ENCODE measurements at places on chromosomes 3 and 15.

- DNase-seq: no peak
Observed at GRCh38 chr3:45957586-45957985, 14.3 kb downstream of the CXCR6 start.

DNA sequence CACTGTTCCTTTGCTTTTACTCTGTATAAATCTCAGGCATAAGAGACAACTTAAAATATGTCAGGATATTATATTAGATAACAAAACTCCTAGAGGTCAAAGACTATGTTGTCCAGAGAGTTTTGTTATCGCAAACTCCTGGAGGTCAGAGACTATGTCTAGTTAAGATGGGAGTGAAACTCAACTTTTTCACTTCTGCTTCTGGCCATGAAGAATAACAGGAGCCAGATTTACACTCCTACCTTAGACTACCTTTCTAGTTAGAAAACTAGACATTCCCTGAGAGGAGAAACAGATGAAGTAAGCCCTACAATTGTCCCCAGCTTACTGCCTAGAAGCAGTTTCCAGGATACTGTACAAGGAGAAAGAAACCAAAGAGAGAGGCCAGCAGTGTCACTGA is 255.4 kb upstream of the UBE2E1 start:
- DNase-seq: no peak

GRCh38 chr3:56854856-56855611 is 53.3 kb upstream of the ARHGEF3 start:
- no peak for DNase-seq

GRCh38 chr15:78168608-78169007 is 19.4 kb downstream of the IDH3A start:
- no peak for DNase-seq

DNA sequence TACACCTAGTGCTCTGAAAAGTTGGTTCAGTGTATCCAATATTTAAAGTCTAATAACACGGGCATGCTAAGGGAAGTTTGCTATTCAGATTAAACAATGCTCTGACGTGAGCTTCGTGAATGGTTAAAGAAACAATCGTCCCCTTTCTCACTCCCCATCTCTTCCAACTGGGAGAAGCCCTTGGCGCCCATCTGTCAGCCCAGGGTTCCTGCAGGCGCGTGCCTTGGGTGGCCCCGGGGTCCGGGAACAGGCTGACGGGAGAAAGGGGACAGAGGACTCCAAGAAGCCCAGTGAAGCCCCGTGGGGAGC is 413 bp downstream of the SEC22C start:
- DNase-seq: no peak

- DNase-seq: peak; percentile 79
Observed at GRCh38 chr3:163490119-163490518, 1588.2 kb downstream of the SI start.

DNA sequence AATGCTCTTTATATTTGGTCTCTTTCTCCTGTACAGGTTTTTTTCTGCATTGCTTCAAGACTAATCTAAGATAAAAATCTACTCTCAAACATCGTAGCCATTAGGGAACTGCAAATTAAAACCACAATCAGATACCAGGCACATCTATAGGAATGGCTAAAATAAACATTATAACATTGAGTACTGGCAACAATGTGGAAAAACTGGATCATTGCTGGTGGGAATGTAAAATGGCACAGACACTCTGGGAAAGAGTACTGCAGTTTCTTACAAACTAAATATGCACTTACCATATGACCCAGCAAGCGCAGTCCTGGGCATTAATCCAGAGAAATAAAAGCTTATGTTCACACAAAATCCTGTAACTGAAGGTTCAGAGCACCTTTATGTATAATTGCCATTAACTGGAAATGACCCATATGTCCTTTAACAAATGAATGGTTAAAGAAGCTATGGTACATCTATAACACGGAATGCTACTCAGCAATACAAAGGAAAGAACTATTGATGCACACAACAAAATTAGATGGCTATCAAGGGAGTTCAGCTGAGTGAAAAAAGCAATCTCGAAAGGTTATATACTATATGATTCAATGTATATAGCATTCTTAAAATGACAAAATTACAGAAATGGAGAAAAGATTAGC is 6.3 kb downstream of the ABCC5 start:
- no peak for DNase-seq

DNA sequence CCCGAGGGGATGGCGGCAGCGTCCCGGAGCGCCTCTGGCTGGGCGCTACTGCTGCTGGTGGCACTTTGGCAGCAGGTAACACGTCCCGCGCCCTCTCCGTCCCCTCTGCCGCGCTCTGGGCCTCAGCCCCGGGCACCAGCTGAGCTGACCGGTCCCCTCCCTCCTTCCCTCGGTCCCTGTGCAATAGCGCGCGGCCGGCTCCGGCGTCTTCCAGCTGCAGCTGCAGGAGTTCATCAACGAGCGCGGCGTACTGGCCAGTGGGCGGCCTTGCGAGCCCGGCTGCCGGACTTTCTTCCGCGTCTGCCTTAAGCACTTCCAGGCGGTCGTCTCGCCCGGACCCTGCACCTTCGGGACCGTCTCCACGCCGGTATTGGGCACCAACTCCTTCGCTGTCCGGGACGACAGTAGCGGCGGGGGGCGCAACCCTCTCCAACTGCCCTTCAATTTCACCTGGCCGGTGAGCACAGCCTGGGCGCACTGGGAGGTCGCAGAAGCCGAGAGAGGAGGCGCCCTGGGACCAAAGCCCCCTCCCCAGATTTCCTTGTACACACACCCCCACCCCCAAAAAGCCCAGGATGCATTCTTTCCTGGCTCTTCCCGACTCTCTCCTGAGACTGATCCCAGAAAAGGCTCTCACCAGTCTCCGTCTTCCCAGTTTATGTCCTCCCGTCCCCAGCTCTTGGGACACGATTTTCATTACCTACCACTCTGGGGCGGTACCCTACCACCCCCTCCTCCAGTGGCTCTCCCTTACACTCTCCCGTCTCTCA is 705 bp downstream of the DLL4 start:
- DNase-seq: no peak

DNA sequence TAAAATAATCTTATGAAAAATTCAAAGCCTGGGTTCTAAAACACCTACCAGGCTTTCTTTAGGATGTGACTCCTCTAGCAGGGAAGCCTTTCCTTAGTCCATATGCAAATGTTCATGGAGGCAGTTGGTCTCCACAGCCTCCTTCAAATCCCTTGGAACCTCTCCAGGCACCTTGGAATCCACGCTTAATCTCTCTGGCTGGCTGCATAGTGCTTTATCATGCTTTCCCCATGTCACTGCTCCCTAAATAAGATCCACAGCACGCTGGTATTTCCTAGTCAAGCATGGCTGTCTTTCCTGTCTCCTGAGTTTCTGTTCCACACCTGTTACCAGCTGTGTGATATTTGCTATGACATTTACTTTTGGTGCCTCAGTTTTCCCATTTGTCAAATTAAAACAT is 71.3 kb downstream of the CLSTN2 start:
- no peak for DNase-seq

DNA sequence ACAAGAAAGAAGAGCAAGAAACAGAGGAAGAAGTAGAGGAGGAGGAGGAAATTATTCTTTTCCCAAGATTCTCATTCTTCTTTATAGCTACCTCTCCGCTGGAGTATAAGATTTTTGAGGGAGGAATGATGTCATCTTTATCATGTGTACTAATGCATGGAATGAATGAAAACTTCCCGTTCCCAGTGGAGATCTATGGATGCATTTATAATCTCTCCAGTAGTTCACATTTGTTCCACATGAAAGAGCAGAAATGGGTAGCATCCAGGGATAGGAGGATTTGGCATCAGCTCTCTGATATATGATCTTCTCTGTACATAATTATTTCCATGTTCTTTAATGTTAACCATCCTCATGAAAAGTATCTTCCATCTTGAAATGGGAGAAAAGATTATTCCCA is 244.4 kb downstream of the ADAMTSL3 start:
- no peak for DNase-seq

- DNase-seq: no peak
Observed at GRCh38 chr3:42491881-42492507, 10.4 kb upstream of the VIPR1 start.

- DNase-seq: no peak
Observed at GRCh38 chr15:63044077-63044644, 1.6 kb downstream of the TPM1 start.

GRCh38 chr3:111071257-111072030 is at the start of gene NECTIN3:
Gene NECTIN3, plus strand, starts transcription at chr3:111071816. Its CDS starts 202 bp downstream, at chr3:111072018.
- DNase-seq: peak; percentile 59

DNA sequence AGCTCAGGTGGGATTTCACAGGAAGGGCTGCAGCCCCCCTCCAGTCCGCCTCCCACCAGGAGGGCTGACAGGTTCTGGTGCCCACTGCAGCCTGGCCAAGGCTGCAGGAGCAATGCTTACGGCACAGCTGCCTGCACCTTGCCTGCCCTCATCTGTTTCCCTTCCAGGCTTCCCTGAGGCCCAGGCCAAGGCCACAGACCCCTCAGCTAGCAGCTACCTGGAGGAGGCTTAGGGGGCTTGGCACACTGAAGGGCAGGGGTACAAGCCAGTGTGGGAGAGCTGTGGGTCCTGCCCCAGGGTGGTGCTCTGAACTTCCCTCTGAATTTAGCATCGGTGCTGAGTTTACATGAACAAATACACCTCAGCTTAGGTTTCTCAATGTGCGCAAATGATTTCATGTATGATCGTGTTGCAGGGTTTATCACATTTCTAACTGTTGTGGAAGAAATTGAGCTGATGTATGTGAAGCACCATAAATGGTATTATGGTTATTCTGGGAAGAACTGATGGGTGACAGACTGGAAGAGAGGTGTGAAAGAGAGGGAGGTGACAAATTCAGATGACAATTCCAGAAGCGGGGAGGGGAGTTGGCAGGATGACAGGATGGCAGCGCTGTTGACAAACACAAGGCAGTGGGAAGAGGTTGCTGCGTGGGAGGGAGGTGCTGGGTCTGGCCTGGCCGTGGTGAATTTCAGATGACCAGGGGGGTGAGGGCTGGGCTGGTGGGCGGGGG is 6.1 kb downstream of the RHCG start:
- DNase-seq: no peak
